ENCODE measurements at places on chromosomes 11 and 22.

DNA sequence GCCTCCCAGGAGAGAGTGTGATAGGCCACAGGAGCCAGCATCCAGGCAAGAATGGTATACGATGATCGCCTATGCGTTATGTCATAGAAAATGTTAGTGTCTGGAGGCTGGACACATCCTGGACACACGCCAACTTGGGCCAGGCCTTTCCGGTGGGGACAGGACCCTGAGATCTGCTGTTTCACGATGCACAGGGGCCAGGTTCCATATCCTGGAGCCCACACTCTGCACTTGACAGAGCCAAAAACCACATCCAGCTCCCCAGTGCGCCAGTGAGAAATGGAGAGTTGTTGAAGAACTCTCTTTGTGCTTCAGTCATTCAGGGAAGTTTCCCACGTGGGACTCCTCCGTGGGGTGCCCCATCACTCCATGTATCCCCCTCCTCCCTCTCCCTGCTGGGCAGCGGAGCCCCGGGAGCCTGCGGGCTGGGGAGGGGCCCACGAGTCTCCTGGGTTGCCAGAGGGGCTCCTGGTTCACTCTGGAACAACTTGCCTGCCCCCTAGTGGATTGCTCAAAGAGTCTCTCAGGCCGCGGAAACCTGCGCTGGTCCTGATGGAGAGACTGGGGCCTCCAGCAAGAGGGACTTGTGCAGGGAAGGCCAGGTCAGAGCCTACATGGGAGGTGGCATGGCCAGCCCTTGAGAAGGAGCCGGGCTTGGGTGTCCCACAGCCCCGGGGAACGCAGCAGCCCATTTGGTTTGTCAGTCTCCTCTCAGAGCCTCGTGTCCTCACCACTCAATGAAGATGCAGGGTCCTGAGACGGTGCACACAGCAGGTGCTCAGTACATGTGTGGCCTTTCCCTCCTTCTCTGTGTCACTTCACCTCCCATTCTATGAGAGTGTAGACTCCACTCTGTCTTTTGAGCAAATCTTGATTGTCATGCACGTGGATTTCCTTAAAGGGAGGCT lies 10.2 kb upstream of the LRRC32 start:
- DNase-seq: peak; percentile 11

DNA sequence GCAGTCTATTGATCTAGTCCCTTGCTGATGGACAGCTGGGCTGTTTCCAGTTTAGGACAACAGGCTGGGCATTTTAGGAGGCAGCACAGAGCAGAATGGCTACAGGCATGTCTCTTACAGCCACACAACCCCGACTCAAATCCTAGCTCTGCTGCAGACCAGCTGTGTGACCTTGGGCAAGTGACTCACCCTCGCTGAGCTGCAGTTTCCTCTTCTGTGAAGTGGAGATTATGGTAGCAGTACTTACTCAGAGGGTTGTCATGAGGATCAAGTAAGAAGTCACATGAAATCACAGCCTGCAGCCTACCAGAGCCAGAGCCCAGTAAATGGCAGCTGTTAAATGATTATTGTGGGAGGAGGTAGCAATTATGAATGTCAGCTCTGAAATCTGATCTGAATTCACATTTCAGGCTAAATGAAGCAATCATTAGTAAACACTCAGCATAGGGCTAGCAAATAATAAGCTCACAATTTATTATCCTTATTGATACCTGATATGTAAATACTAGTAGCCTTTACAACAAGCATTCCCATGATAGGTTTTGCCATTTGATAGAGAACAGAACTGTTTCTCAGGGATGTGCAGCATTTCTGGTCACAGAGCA lies 58.9 kb downstream of the MYEOV start:
- peak; percentile 13 for DNase-seq

- DNase-seq: no peak
These were observed 201.0 kb downstream of the SNX19 start for GRCh38 chr11:130715085-130715876.

DNA sequence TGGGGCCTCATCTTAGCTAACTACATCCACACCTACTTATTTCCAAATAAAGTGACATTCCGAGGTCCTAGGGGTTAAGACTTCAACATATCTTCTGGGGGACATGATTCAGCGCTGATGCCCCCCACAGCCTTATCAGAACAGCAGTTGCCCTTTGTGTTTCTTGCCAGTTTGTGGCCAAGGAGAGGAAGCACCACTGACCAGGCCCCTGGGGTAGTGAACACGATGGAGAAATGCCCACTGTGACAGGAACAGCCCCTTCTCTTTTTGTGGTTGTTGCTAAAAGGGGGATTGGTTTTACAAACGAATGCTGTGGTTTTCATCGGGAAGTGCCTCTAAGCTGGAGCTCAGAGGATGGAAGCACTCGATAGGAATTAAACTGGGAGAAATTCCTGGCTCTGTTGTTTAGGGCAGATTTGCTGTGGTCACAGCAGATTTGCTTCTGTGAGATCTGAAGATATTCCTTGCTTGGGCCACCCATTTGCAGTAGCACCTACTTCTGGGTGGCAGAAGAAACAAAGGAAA lies 88.8 kb downstream of the ABTB2 start:
- no peak for DNase-seq

GRCh38 chr11:77602381-77603088 lies 12.8 kb downstream of the AQP11 start:
- DNase-seq: no peak

- DNase-seq: no peak
These were observed 40.7 kb downstream of the CD6 start for GRCh38 chr11:61011950-61012736.

DNA sequence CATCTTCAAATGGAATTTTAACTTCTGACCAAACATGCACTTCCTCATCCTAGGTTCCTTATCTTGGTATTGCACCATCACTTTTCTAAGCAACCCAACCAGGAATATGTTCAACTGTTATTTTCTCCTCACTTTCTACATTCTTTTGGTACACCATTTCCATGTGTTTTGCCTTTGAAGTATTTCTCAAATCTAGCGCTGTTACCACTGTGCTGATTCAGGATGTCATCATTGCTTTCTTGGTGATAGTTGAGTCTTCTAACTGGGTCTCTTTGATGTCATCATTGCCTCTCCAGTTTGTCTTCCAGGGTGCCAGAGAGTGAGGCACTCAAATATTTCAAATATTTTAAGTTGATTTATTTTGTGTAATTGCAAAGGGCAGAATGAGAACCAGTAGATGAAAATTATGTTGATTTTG lies 47.5 kb downstream of the HORMAD2 start:
- no peak for DNase-seq

DNA sequence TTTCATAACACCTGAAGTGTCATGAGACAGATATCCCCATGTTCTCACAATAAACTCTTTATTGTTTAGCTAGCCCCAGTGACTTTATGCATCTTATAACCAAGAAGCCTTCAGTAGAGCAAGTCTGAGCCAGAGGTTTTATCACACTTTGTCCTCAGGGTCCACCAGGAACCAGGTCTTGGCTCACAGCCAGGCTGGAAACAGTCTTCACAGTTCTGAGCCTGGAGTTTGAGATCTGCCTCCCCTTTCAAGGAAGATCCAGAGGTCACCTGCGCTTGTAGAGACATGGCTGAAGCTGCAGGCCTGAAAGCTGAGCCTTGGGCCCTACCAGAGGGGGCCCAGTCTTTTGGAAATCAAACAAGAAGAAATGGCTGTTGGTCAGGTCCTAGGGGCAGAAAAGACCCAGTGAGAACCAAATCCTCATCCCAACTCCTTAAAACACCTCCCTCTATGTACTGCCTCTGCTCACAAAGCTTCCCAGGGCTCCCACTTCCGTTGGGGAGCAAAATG lies 3.5 kb downstream of the RRP8 start:
- DNase-seq: no peak

DNA sequence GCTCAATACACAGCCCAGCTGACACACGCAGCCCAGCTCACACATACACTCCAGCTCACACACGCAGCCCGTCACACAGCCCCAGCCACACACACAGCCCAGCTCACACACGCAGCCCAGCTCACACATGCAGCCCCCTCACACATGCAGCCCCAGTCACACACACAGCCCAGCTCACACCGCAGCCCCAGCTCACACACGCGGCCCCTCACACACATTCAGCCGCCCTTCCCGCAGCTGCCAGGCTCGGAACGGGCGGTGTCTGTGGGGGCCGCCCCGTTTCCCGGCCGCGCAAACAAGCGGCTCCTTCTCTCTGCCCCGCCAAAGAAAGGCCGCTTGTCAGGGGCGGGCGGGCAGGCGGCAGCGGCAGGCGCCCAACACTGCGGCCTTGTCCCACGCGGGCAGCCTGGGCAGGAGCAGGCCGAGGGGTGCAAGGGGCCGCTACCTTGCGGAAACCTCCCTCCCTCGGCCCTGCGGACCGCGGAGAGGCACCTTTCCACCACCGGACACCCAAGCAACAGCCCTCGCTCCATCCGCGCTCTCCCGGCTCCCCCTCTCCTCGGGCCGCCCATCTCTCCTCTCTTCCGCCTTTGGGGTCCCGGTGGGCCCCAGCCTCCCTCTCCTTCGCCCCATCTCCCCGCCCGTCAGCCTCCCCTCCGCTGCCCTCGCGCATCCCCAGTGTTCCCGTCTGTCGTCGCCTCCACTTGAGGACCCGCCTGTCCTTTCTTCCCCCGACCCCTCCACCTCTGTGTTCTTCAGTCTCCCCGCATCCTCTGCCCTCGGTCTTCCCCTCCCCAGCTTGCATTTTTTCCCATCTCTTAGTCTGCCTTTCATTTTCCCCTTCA lies 2.2 kb downstream of the PHLDB1 start:
- no peak for DNase-seq

- no peak for DNase-seq
These were observed 56.7 kb downstream of the C11orf58 start for GRCh38 chr11:16795146-16795545.

- DNase-seq: no peak
These were observed 38.3 kb upstream of the CCDC34 start for GRCh38 chr11:27401280-27401832.

GRCh38 chr11:9573775-9574621 lies 528 bp downstream of the WEE1 start:
- DNase-seq: peak; percentile 54

- DNase-seq: no peak
These were observed 904.5 kb downstream of the DLG2 start for GRCh38 chr11:84722583-84723108.

DNA sequence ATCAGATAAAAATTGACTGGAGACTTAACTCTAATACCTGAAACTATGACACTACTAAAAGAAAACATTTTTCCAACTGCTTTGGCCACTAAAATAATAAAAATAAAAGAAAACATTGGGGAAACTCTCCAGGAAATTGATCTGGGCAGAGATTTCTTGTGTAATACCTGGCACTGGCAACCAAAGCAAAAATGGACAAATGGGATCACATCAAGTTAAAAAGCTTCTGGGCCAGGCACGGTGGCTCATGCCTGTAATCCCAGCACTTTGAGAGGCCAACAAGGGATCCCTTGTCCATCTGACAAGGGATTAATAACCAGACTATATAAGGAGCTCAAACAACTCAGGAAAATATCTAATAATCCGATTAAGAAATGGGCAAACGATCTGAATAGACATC lies 64.6 kb upstream of the RAB1B start:
- no peak for DNase-seq

DNA sequence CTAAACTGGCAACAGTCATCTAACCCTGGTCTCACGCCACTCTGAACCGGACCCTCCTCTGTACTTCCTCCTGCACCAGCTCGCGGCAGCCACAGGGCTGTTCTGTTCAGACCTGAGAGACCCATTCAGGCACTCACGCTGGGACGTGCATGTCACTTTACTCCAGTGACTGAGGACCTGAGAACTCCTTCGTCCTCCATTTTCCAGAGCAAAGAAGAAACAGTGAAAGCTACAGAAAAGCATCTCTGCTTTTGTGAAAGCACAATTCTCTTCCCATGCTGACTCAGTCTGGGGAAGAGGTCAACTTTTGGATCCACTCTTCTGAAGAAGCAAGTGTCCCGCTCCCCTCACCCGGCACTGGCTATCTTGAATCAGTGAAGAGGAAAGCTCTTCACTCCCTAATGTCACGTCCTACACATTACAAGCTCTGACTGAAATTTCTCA lies 24.5 kb downstream of the PISD start:
- no peak for DNase-seq

- DNase-seq: no peak
These were observed 40.0 kb downstream of the WNT11 start for GRCh38 chr11:76166314-76166713.

- DNase-seq: no peak
These were observed 30.1 kb upstream of the TP53I11 start for GRCh38 chr11:44980533-44981427.

- no peak for DNase-seq
These were observed 1047.7 kb downstream of the BRD1 start for GRCh38 chr22:48779661-48780596.

DNA sequence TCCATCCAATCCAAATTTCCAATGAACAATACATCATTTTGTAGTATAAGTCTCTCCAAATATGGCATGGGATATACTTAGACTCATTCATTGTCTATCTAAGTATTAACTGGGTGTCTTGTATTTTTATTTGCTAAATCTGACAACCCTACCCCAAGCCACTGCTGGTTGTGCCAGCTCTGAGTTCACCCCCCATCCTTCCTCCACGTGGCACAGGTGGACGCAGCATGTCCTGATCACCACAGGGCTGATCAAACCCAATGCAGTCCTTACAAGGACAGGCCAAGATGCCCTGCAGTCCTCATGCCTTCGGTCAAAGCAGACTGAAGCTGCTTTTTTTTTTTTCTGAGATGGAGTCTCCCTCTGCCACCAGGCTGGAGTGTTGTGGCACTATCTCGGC lies 62.8 kb downstream of the SYN3 start:
- DNase-seq: no peak

- DNase-seq: no peak
These were observed 38.1 kb upstream of the LDLRAD3 start for GRCh38 chr11:35905646-35906276.

- DNase-seq: no peak
These were observed 247.2 kb upstream of the CADM1 start for GRCh38 chr11:115751243-115752015.

GRCh38 chr11:21893565-21893867 lies 299.4 kb upstream of the ANO5 start:
- DNase-seq: no peak

GRCh38 chr11:79059141-79059540 lies 381.7 kb downstream of the TENM4 start:
- no peak for DNase-seq

- DNase-seq: no peak
These were observed 893.2 kb downstream of the BRD1 start for GRCh38 chr22:48934446-48934845.

DNA sequence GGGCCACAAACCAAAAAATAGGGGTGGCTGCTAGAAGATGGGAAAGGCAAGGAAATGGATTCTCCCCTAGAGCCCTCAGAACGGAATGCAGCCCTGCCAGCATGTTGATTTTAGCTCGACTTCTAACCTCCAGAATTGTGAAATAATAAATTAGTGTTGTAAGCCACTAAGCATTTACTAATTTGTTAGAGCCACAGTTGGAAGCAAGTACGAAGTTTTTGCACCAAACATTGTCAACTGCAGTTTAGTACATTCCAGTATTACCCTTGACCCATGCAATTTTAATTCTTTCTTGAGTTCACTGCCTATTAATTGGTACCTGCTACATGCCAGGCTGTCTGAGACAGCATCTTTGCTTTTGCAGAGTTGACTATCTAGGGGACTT lies 32.2 kb downstream of the PARVA start:
- DNase-seq: no peak

- no peak for DNase-seq
These were observed 12.2 kb downstream of the FBXO7 start for GRCh38 chr22:32486656-32487390.

GRCh38 chr22:30436196-30436595 lies 10.6 kb downstream of the MTFP1 start:
- no peak for DNase-seq

Data from activated naive CD4-positive, alpha-beta T cell (primary cell).